ENCODE measurements at places on chromosomes 1 and 21.

DNA sequence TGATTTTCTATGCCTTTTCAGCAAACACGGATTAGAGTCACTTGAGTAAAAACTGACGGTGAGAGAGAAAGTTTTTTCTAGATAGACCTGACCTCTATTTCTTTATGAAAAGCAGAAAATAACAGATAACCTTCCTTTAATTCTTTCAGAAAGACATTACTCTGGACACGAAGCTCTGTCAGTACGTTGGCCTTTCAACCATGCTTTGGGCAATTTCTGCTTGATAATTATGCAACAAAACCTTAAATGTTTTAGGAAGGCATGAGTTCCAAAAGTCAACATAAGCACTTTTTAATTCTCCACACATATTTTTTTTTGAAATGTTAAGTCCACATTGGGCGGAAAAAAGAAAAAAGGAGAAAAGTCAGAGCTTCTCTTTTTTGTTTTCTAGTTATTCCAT, 137.8 kb downstream of the AKT3 start:
- DNase-seq = no peak

- DNase-seq = peak; percentile 91
These were observed at the start of gene SPATC1L for GRCh38 chr21:46183910-46184624. Gene SPATC1L (minus strand): TSS chr21:46184459. CDS start chr21:46182816, 1,643 bp downstream.

GRCh38 chr1:205725514-205725913, 24.5 kb downstream of the NUCKS1 start:
- DNase-seq = no peak

DNA sequence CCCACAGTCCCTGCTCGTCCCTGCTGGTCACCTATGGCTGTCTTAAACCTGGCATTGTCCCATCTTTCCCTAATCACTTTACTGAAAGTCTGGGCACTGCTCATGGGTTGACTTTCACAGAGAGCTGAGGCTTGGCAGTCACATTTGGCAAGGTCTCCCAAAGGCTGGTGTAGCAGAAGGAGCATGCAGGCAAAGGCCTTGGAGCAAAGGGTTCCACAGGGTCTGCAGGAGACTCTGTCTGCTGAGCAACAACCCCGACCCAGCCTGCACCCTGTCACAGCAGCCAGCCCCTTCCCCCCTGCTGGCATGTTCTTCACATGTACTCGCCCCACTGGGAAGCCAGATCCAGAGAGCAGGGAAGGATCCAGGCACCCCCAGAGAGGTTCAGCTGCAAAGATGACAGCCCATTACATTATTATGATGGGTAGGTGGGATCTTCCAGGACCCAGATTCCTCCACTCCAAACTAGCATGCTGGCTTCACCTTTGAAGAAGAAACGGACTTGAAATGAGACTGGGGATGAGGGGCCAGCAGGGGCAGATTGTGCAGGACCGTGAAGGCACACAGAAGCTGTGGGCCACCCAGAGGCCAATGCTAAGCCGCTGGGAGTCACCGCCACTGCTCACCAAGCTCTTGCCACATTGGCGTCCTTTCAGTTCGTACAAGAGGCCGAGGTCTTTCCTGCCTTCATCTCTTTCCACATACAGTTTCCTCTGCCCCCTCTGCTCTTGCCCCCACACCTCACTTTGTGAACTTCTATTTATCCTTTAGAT, 14.2 kb upstream of the TMEM125 start:
- DNase-seq = no peak

DNA sequence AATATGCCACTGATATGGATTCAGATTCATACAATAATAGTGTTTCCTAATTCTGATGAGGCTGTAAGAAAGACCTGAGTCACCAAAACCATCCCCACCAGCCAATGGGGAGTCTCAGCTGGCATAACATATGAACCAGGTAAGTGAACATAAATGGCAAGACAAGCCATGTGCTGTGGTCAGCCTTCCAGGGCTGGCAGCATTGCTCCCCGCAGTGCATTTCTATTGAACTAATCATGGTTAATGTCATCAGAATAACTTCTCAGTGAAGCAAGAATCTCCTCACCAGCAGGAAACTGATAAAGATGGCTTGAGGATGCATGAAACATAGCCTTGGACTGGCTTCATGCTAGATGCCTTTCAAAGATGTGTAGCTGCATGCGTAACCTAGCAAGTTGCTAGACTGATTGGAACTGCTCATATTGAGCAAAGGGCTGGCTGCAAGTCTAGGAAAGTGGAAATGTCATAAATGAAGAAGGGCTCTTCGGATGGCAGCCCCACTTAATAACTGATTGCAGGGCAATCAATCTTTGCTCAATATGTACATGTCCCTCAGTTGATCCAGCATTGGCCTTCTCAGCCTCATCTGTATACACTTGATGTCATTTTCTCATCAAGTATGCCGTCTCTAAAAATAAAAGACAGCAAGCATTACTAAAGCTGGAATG, 88.0 kb downstream of the NTNG1 start:
- peak; percentile 25 for DNase-seq

DNA sequence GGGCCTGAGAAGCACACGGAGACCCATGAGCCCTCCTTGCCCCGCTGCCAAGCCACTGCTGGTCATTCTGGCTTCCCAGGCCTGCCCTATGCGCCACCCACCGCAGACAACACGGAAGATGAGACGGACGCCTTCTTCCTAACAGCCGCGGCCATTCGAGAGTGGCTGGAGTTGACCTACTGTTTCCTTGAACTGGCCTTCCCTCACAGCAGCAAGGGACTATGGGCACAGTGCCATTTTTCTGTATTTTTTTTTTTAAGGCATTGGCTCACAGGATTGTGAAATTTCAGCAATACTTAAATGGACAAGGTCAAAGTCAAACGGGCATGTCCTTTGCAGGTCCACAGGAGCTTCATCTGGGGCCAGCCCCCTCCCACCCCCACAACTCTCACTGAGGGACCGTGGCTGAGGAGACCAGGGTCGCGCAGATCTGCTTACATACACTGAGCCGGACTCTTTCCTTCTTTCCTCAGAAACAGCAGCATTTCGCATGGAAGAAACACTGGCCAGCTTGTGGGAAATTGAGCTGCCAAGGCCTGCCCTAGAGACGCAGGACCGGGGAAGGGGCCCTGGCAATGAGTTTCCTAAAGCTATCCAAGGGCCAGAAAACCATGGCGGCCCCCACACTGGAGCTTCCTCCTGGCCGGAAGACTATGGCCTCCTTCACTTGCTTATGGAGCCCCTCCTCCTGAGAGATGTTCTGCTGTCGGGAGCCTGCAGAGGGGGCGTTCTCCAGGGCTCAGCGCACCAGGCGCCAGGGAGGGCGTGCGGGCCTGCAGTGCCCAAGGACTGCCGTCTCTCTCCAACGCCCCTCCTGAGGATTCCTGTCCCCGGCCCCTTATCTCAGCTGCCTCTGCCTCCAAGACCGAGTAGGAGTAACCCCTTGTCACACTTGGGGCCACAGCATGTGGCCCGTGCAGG, 98.9 kb downstream of the PGBD5 start:
- DNase-seq = no peak
